ENCODE measurements at places on chromosomes 12 and 14.

GRCh38 chr12:50059440-50060119 lies 2.2 kb downstream of the ASIC1 start:
- DNase-seq = no peak

DNA sequence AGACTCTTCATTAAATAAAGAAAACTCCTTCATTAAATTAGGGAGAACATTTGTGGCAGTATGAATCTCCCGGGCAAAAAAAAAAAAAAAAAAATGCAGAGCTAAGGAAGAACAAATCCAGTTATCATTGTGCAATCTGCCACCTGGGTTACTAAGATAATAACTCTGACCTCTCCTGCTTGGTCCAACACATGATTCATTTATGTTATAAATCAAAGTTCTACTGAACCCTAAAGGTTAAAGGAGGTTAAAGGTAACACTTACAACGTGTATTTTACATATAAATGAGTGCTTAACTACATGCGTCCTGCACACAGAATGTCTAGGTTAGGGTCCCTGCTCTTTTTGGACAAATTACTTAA lies 4.2 kb downstream of the TGFB3 start:
- no peak for DNase-seq

DNA sequence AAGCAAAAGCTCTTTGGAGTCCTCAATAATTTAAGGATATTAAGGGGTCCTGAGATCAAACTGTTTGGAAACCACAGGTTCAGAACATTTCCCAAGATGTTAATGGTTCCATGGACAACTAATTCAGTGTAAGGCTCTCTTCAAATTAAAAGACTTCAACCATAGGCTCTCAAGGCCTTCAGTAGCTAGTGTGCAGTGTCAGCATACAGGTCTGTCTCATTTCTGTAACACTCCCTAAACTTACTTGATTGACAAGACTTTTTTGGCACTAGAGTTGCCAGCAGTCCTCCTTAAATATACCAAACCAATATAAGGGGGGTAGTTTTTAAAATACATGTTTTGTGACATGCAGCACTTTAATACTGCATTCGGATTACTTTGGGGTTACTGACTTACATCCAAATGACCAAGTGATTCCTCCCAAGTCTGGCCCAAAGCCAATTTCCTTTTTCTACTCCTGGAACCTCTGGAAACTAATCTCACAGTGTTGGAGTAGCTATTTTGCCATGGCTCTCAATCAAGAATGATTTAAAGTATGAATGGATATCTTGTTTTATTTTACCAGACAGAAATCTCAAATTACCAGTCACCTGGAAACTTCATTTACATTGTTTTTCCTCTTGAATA lies 22.7 kb downstream of the CSRP2 start:
- DNase-seq = no peak

DNA sequence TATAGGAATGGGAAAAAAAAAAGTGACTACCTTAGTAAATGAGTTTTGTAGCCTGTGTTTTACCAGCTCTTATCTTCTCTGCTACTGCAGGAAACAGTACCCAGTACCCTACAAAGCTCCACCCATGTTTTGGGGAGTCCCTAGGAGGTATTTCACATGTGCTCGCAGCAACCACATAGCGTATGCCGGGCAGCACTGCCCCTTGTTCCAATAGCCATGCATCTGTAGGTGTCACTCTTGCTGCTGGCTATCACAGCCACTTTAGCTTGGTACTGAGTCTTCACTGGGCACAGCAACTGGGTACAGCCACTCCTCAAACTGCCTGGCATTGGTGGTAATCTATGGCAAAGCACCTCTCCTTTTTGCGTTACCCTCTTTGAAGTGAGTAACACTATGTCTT lies 2.0 kb upstream of the MDM1 start:
- no peak for DNase-seq

DNA sequence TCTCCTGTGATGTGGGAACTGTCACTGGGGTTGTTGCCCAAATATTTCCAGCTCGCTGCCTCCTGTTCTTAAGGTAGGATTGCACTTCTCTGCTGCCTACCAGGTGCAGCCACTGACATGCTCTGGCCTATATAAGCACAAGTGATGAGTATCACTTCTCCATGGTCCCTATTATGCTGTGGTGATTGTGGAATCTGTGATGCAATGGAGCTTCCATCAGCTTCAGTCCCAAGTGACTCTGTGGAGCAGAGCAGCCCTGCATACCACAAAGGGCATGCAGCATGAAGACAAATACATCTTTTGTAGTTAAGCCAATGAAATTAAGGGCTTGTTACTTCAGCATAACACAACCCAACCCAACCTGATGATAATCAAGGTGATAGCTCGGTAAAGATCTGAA lies 43.5 kb downstream of the CKAP4 start:
- DNase-seq = no peak

DNA sequence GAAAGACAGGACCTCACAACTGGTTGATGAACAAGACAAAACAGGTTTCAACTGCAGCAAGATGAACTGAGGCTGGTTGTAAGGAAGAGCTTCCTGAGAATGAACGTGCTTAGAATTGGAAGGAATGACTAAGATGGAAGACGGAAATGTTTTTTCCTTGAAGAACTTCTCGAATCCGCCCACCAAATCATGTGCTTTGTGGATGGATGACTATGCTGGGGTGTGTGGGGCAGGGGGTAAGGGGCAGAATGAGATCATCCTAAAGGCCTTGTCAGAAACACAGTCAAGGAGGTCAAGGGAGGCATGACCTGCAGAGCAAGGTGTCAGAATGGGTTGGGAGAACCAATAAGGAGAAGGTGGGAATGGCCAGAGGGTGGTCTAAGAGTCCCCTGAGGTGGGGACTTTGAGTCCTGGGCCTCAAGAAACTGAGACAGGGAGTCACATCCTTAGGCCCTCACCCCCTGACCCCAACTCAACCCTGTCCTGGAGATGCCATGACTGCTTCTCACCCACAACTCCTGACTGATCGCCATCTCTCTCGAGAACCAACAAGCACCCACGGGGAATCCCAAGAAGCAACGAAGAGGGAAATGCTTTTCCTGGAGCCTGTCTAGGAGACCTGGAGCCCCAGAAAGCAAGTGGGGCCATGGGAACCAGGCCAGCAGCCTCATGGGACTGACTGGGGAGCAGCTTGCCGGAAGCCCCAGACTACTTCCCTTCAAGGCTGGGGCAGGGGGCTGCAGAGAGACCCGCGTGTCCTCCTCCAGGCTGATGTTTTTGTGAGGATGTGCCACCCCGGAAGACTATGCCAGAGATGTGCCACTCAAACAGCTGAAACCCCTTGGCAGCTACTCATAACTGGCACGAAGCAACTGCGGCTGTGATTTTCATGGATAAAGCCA lies 84.0 kb downstream of the ACTN1 start:
- no peak for DNase-seq

- no peak for DNase-seq
Measured at GRCh38 chr14:95155045-95155444, 2.3 kb downstream of the DICER1 start.

DNA sequence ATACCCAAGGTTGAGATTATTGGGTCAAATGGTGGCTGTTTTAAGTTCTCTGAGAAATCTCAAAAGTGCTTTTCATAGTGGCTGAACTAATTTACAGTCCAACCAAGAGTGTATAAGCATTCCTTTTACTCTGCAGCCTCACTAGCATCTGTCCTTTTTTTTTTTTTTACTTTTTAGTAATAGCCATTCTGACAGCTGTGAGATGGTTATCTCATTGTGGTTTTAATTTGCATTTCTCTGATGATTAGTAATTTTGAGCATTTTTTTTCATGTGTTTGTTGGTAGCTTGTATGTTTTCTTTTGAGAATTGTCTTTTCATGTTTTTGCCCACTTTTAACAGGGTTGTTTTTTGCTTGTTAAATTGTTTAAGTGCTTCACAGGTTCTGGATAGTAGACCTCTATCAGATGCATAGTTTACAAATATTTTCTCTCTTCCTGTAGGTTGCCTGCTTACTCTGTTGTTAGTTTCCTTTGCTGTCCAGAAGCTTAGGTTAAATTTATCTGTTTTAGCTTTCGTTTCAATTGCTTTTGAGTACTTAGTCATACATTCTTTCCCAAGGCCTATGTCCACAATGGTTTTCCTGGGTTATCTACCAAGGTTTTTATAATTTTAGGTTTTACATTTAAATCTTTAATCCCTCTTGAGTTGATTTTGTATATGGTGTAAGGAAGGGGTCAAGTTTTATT lies 881.3 kb upstream of the SEL1L start:
- no peak for DNase-seq

DNA sequence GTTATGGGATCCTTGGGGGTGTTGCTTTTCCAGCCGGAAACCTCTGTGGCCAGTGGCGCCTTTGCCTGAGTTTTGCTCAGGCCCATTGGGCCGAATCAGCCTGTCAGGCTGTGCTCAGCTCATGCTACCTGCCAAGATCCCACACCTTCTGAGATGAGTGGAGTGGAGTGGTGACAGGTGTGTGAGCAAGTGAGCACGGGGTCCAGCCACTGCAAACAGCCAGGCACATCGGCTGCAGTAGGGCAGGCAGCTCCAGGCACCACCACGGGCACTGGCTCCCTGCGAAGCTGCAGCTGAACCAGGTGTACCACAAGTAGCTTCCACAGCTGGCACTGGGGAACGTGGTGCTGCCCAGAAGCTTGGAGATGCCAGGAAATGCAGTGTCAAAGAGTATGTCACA lies 21.1 kb upstream of the WDR89 start:
- DNase-seq = no peak

Data from DMS79 treated with DMSO at 0.1 percent for 48 hours (cell line).